NCI-H446 (cell line): ENCODE measurements at places on chromosomes 2 and 18.
A peak's percentile ranks its signal among the peaks of the same experiment; 100 is the strongest.

DNA sequence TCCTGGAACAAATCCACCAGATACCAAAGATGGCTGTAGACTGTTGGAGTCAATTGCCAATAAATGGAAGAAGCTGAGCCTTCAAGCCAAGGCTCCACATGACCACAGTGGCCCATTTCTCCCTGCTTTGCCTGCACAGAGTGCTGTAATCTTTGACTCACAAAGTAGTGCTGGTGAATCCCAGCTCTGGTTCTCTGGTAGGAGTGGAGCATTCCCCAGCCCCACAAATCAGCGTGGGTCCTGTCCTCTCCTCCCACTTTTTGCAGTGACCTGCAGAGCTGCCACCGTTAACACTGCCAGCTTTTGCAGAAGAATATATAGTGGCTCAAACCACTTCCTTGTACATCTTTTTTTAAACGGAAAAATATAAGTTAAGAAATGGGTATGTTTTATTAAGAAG lies 93.9 kb downstream of the MGAT5 start:
- peak; percentile 55 for DNase-seq

- DNase-seq, result peak; percentile 77
Measured at GRCh38 chr2:45823723-45824206, 172.3 kb downstream of the PRKCE start.

DNA sequence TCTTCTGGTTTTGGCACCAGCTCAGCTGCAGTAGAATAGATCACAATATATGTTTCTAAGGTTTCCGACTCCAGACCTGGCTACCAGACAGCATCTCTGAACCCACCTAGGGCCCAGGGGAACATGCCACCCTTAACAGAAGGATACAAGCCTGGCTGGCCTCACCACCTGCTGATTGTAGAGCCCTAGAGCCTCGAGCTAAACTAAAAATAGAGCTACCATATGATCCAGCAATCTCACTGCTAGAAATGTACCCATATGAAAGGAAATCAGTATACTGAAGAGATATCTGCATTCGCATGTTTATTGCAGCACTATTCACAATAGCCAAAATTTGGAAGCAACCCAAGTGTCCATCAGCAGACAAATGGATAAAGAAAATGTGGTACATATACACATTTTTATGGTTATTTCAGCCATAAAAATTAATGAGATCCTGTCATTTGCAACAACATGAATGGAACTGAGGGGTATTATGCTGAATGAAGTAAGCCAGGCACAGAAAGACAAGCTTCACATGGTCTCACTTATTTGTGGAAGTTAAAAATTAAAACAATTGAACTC lies 242.4 kb upstream of the SLC39A10 start:
- DNase-seq, result no peak

- no peak for DNase-seq
Measured at GRCh38 chr2:224122542-224122941, 83.5 kb upstream of the SERPINE2 start.

DNA sequence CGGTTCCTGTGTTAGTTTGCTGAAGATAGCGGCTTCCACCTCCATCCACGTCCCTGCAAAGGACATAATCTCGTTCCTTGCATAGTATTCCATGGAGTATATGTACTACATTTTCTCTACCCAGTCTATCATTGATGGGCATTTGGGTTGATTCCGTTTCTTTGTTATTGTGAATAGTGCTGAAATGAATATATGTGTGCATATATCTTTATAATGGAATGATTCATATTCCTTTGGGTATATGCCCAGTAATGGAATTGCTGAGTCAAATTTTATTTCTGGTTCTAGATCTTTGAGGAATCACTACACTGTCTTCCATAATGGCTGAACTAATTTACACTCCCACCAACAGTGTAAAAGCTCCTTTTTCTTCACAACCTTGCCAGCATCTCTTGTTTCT lies 255.4 kb upstream of the CDH2 start:
- no peak for DNase-seq

DNA sequence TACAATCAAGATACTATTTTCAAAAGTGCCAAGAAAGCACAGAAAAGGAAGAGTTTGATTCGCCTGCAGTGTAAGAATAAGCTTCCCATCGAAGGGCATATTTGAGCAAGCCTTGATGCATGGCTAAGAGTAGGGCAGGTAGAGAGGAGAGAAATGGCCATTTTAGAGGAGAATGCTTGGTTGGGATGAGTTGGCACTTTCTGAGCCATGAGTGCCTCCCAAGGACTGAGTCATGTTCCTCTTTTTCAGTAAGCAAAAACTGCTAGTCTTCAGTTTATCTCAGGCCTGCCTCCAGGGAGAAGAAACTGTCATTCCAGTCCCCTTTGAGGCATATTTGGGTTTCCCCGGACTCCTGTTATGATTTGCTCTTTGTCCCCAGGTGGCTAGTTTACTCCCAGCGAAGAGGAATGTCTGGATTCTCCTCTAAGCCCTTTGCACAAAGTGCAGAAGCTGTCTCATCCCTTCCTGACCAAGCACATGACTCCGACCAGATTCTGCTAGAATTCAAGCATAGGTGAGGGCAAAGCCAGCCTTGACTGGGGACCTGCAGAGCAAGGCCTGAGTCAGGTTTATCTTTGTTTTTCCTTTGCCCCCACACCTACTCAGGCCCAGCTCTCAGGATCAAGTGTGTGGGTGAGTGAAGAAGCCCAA lies 115.2 kb downstream of the TTC32 start:
- DNase-seq, result no peak

DNA sequence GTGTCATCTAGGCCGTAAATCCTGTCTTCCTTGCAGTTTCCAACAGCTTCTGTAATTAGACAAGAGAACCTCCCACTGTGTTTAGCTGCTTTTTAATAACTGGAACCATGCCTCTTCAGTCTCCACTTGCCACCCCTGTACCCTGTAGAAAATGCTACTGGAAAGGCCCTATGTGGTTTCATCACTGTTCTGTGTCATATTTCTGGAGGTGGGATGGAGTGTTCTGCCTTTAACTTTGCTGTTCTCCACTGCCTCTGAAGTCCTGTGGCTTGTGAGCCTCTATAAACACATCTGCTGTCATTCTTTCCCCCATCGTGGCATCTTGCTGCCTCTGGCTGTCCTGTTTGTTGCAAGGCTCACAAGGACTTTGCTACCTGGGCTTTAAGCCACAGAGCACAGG lies 17.9 kb downstream of the MGAT5 start:
- DNase-seq, result no peak

DNA sequence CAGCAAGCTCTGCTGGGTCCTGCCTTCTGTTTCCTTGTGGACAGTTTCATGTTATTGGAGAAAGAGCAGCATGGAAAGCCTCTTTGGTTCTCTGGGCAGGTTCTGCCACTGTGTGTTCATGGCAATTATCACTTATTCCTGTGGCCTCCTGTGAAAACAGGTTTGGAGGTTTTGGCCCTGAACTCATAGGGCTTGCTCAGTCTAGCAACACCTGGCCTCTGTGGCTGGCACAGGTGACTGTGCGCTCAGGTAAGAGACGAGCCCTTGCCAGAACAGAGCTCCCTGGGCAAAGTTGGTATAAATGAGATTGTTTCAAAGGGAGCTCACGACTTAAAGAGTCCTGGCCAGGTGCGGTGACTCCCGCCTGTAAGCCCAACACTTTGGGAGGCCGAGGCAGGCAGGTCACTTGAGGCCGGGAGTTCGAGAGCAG lies 5.7 kb downstream of the CEP68 start:
- no peak for DNase-seq

GRCh38 chr2:106584304-106584954 lies 97.3 kb downstream of the CD8B2 start:
- no peak for DNase-seq

DNA sequence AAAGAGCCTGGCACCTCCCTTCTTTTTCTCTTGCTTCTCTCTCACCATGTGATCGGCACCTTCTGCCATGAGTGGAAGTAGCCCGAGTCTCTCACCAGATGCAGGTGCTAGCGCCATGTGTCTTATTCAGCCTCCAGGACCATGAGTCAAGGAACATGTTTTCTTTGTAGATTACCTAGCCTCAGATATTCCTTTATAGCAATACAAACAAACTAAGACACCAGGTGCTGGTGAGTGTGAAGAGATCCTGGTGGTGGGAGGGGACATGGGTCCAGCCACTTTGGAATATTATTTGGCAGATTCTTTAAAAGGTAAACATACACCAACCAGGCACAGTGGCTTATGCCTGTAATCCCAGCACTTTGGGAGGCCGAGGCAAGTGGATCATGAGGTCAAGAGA lies 5.9 kb upstream of the USP40 start:
- no peak for DNase-seq

DNA sequence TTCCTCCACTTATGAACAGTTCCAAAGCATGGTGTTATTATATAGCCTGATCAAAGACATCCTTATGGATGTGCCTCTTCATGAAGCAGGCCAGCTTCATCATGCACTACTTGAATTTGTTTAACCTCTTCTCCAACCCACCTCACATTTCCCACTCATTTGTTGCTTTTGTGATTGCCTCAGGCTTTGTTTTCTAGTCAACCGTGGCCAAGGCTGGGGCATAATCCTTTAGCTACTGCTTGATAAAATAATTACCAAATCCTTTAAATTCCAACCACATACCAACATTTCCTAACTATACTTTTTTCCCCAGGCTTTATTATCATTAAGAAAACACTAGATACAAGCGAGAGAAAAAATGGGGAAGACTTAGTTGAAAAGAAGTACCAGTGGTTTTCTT lies 39.6 kb upstream of the SCN1A start:
- DNase-seq, result no peak

DNA sequence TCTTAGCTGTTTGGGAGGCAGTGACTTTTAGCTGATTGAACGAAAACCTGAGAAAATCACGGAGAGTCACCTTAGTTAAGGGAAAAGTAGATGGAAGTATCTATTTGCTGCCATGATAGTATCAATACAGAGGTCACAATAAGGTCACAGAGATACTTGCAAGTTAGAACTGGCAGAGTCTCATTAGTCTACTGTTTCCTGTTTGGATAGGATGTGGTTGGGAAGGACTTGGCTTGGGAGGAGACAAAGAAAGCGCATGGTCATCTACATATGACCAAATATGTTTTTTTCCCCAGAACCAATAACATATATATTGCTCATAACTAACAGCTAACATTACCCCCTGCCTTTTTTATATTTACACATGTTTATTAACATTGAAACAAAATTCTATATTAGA lies 78.4 kb upstream of the AQP4 start:
- no peak for DNase-seq

DNA sequence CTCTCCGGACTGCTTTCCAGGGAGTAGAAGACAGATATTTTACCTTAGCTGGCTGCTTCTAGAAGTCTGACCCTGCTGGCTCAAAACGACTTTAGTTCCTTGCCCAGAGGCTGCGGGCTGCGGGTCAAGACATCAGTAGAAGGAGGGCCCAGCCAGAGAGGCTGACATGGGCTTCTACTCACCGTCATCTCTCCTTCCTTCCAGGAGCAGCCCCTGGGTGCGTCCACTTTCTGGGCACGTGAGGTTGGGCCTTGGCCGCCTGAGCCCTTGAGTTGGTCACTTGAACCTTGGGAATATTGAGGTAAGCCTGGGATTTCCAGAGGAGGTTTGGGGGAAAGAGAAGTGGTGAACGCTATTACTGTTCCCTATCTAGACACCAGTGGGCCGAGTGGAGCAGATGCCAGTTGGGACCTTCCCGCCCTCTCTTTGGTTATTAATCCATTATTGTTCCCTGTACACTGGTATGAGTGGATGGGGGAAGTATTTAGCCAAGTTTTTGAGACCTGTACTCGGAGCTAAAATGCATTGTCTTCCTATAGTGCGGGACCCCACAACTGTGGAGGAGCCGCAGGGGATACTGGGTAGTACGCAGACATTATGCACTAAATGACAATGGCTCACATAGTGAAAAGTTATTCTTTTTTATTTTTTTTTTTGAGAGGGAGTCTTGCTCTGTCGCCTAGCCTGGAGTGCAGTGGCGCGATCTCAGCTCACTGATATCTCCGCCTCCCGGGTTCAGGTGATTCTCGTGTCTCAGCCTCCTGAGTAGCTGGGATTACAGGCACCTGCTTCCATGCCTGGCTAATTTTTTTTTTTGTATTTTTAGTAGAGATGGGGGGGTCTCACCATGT lies 26.3 kb upstream of the CASP8 start:
- DNase-seq, result no peak
